ENCODE measurements at places on chromosomes 2 and 18.

DNA sequence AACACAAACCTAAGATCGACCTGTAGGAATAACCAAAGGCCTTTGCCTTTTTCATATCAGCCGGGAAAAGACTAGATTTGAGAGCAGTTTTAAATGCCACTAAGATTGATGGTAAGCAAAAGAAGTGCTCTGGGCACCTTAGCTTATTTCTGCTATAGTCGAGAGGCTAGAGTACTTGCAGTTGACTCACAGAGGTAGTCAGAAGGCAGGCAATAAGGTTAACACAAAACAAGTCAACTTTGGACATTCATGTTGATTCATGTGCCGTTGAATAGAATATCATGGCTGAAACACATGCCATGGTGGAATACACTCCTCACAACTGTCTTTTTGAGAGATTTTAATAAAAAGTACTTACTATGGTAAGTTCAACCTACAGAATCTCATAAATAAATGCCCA is 507.6 kb downstream of the ZEB2 start:
- DNase-seq = no peak

DNA sequence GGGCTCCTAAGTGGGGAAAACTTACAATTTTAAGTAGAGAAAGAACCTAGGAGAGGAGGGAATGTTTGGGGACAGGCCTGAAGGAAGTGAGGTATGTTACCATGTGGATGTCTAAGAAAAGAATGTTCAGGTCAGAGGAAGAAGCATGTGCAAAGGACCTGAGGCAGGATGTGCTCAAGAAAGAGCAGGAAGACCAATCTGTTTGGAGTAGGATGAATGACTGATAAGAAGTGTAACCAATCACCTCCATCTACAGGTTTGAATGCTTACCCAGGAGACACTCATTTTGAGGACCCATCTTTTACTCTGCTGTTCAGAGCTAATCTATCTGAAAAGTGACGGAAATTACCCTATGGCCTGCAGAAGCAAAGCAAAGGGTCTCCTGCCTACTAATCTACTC is 342.3 kb downstream of the ARHGAP15 start:
- no peak for DNase-seq

GRCh38 chr2:62856228-62857040 is 150.9 kb downstream of the EHBP1 start:
- no peak for DNase-seq

DNA sequence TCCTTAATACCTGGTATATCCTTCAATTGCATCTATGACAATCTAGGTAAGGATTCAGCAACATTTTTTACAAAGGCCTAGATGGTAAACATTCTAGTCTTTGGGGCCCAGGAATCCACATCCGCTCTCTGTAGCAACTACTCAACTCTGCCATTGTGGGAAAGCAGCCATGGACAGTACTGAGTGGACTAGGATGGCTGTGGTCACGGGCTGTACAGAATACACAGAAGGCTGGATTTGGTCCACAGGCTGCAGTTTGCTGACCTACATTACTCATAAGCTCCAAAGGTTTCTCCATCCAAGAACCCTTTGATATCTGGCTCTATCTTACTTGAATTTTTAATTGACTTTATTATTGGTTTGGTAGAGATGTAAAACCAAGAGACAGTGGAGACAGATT is 418.3 kb upstream of the LRRTM1 start:
- no peak for DNase-seq

DNA sequence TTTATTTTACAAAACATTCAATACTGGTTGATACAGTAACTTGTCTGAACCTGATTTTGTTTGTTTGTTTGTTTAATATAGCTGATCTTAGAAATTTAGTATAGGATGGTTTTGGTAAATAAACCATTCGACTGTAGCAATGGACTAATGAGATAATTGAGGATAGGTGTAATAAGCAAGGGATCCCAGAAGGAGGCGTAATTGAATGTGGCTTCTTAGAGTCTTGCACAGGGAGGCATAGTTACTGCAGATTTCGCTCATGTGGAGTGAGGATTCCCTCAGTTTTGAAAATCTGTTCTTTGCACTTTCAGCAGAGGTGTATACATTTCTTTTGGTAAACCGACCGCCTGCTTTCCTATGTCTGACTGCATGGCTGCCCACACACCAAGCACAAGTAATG is 709.6 kb downstream of the SOCS6 start:
- no peak for DNase-seq

DNA sequence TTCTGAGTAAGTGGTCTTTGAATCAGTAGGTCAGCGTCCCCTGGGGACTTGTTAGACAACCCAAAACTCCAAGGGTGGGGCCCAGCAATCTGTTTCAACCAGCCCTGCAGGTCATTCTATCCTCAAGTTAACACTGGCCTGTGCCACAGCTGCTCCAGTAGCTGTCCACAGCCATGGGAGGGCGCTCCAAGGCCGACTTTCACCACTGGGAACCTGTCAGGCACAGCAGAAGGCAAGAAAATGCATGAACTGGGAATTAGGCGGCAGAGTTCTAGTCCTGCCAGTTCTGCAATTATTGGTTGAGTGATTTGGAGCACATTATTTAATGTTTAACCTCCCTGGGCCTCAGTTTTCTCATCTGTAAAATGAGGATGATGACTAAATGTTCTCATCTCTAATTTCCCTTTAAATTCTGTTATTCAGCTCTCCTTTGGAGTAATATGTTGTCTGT is 17.4 kb upstream of the MRPL33 start:
- peak; percentile 43 for DNase-seq

DNA sequence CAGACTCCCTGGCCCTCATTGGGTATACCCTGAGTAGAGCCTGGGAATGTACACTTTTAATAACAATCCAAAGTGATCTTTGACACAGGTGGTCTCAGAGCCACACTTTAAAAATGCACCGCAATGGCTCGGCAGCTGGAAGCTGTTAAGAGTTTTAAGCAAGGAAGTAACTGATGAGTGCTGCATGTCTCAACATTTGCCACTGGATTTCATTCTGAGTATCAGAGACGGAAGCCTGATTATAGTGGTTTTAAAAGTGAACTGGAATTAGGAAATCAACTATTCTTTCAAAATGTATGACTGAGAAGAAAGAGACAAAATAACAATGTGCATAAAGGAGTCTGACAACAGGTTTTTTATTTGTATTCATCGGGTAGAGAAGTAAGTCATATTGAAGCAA is 7.5 kb downstream of the MBOAT2 start:
- no peak for DNase-seq

DNA sequence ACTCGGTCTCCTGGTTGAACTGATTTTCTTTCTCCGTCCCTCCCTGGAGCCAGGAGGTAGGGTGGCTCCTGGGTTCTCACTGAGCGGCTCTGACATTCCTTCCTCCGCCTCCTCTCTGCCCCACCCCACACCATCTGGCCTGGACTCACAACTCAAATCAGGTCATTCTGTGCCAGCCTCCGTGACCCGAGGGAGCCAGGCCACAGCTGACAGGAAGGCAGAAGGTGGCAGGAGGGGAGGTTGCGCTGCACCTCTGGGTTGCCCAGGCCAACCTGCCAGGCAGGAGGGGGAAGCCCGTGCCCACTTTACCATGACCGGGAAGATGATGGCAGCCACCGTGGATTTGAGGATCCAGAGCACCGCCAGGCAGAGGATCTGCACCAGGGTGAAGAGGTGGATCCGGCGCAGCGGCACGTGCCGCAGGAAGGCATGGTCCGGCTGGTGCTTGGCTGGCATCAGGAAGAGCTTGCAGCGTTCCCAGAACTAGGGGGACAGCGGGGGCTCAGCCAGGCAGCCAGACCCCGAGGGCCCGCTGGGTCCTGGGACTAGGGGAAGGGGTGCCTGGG is 28.3 kb downstream of the MTHFD2 start:
- no peak for DNase-seq

- no peak for DNase-seq
Measured at GRCh38 chr2:216918088-216918680, 58.3 kb upstream of the TNP1 start.

DNA sequence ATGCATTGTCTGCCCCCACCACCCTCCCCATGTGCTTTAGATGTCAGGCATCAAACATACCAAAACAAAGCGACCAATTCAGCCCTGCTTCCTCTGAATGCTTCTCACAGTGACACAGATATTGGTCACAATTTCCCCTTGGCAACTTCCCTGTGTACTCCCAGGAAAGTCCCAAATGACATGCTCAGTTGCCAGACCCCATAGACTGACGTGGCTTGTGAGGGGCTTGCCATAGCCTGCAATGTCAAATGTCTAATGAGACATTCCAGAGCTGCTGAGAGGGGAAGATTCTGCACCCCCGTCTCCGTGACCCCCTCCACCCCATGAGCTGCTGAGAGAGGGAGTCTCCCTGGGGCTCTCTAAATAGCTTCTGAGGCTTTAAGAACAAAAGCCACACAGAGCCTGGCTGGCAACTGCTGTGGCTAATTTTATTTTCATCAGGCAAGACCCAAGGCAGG is 47.3 kb downstream of the RFTN2 start:
- DNase-seq = no peak

DNA sequence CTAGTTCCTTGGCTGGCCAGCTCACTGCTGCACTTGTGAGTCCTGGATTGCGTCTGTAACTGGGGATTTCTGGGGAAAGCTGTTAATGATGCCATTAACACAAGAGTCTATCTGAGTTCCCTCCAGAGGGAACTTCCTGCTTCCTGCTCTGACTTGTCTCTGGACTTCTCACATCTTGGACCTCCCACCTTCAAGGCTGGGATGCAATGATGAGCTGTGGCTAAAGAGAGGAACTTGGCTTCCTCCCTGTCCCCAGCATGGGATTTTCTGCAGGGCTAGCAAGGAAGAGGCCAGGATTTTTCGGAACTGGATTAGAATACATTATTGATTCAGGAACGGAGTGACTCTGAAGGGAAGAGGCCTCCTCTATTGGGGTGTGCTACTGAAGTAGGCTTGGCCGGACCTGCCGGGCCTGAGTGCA is 155.5 kb downstream of the CLIP4 start:
- DNase-seq = no peak

DNA sequence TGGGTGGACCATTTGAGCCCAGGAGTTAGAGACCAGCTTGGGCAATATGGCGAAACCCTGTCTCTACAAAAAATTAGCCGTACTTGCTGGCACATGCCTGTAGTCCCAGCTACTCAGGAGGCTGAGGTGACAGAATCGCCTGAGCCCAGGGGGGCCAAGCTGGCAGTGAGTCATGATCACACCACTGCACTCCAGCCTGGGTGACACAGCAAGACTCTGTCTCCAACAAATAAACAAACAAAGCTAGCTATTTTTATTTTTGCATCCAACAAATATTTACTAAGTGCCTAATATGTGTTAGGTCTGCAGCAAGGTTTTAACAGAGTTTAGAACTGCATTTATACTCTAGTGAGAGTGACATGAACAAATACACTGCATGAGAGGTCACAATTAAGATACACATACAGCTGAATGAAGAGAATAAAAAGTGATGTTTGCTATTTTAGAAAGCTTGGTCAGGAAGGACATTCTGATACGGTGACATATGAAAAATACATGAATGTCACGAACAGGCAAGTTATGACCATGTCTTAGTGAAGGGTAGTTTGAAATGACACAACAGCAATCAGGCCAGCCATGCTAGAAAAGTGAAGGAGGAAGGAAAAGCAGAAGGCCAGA is 83.2 kb upstream of the FRZB start:
- DNase-seq = no peak

DNA sequence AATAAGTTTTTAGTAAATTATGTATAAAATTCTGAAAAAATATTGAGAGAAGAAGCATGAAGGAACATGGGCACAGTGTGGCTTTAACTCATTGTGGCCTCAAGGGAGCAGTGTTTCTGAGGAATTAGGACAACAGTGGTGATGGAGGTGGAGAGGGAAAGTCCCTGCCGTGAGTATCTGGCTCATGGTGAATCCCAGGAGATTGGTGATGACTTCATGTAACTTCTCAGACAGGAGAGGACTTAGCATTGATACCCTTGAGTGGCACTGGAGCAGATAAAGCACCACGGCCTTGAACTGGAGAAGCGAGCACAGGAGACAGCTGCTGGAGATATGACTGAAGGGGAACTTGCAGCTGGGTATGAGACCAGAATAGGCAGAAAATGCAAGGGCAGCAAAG is 35.0 kb upstream of the LRP1B start:
- no peak for DNase-seq

DNA sequence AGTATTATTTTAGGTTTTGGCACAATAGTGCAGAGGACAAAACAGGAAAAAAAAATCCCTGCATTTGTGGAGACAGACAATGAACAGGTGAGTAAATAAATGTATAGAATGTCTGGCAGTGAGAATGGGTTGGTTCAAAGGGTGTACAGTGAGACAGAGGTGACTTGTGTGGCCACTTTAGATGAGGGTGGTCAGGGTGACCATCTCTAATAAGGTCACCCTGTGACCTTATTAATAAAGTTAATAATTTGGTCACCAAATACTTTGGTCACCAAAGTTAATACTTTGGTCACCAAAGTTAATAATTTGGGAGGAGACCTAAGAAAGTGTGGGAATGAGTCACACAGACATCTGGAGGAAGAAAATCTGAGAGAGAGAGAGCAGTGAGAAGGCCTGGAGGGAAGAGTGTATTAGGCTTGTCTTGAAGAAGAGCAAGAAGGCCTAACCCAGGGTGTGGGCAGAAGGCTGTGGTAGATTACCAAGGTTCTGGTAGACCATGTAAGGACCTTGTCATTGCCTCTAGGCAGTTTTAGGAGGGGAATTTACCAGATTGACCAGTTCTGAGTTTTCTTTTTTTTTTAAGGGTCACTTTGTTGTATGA is 1368.4 kb upstream of the CELF4 start:
- no peak for DNase-seq

- no peak for DNase-seq
Measured at GRCh38 chr18:3089579-3089978, 76.6 kb upstream of the LPIN2 start.

GRCh38 chr2:16336491-16336890 is 329.1 kb downstream of the CYRIA start:
- no peak for DNase-seq

- no peak for DNase-seq
Measured at GRCh38 chr18:76980663-76981395, 151.8 kb downstream of the MBP start.

DNA sequence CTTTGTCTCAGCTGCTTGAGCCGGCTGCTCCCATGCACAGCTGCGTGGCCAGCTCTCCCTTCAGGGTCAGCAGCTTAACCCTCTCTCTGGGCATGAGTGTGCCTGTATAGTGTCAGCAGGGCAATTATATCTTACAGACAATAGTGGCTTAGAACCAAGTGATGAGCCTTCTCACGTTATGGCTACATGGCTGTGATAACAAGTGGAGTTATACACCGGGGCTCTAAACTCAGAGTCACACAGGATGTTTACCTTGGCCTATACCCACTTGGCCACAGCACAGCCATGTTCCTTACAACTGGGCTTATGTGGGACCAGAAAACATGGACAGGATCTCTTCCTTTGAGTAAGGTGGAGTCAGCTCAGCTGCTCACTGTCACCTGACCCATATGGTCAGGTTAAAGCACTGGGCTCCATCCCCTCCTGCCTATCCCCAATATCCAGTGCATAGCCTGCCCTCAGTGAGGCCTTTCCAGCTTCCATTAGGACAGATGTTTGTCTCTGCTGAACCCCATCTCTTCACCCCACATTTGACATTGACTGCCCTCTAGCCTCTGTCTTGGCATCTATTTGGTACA is 294.2 kb upstream of the NCKAP5 start:
- no peak for DNase-seq

GRCh38 chr2:190069936-190070696 is 7.6 kb upstream of the MSTN start:
- no peak for DNase-seq

GRCh38 chr18:24914685-24915084 is 437.3 kb downstream of the ZNF521 start:
- no peak for DNase-seq

All from GM18507 (cell line).